Retina (tissue), 1 donor: ENCODE measurements at places on chromosomes 12 and 14.
A peak's percentile ranks its signal among the peaks of the same experiment; 100 is the strongest.

DNA sequence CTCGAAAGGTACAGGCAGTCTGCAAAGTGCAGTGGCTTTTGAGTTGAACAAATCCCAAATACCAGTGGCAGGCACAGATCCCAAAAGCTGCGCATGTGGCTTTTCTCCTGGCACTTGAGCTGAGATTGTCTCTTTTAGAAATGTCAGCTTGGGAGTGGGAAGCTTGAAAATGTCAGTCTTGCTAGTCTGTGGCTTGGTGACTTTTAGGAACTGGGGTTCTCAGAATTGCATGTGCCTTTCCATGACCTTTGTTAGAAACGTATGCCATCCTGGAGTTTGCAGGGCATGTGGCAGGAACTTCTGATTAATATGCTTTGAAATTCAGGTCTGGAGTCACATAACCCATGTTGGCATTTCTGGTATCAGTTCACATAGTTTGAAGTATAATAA is 182.1 kb downstream of the CHST11 start:
- no peak for DNase-seq

DNA sequence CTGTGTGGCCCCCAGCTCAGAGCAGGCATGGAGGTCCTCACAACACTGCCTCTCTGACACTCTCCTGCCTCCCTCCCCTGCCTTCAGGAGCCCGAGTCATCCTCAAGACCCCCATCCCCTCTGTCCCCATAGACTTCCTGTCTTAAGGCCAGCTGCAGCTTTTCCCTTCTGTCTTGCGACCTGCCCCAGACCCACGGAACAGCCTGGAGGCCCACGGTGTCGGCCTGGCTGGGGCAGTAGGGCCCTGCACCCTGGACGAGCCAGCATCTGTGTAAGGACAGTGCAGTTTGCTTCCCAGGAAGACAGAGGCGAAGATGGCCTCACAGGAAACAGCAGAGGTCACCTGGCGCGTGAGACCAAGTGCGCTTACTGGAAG is 9.7 kb downstream of the TEDC1 start:
- DNase-seq: no peak

DNA sequence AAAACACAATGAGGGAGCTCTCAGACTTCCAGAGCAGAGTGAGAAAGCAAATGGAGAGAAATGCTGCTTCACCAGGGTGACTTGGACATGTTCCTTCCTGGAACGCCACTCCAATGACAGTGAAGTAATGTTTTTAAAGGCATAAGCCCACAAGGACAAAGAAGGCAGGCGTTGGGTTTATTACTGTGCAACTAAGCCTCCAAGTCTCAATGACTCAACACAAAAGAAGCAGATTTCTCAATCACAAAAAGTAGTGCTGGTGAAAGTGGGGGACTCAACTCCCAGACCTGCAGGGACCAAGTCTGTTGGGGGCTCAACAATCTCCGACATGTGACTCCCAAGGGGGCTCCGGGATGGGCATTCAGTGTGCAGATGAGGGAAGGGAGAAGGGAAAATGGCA is 505.2 kb downstream of the BCL11B start:
- DNase-seq: no peak

DNA sequence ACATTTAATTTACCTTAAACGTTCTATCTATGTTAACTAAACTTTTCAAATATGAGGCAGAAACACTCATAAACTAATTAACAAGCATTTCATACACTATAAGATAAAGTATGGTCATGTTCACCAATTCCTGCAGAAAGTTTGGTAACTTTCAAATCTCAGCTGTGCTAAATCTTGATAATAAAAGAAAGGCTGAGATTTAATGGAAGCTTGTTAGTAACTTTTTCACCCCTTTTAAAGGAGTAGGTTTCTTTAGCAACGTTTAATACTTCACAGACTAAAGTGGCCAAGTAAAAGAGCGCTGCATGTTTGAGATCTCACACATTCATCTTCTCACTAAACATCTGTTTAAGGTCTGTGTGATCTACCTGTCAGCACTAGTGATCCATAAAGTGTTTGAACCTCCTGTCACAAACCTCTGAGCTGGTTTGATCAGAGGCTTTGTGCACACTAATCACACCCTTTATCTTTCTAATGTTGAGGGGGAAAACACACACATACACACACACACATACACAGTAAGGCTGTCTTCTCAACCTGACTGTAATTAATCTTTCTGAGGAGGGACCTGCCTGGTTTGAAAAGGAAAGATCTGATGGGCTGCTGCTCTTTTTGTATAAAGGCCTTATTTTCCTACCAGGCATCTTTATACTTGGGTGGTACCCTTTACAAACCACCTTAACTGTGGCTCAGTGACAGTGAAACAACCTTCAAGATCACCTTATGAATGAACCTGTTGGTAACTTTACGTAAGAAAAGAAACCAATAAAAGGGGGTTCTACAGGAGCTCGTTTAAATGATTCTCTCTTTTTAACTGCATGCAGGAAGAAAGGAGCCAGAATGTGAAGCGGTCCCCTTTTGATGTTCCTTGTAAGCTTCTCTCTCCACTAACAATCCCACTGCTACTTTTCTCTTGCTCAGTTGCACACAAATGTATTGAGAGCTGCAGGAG is 244.2 kb downstream of the SOX5 start:
- DNase-seq: no peak

- DNase-seq: no peak
These were observed 245.9 kb downstream of the ADAMTS20 start for GRCh38 chr12:43306066-43306465.

- no peak for DNase-seq
These were observed 8.7 kb downstream of the TMEM253 start for GRCh38 chr14:21109377-21110138.

DNA sequence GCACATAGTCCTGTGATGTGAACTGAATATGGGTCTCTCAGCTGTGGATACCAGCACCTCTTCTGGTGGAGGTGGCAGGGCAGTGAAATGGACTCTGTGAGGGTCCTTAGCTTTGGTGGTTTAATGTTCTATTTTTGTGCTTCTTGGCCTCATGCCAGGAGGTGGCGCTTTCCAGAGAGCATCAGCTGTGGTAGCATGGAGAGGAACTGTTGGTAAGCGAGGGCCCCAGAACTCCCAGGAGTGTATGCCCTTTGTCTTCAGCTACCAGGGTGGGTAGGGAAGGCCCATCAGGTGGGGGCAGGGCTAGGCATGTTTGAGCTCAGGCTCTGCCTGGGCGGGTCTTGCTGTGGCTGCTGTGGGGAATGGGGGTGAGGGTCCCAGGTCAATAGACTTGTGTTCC is 241.7 kb downstream of the AEBP2 start:
- no peak for DNase-seq

GRCh38 chr14:73771848-73772638 is 57.9 kb upstream of the PNMA1 start:
- peak; percentile 65 for DNase-seq
